ENCODE measurements at places on chromosomes 7 and 10.

- DNase-seq: no peak
Measured at GRCh38 chr10:8712656-8713055, 658.2 kb downstream of the GATA3 start.

DNA sequence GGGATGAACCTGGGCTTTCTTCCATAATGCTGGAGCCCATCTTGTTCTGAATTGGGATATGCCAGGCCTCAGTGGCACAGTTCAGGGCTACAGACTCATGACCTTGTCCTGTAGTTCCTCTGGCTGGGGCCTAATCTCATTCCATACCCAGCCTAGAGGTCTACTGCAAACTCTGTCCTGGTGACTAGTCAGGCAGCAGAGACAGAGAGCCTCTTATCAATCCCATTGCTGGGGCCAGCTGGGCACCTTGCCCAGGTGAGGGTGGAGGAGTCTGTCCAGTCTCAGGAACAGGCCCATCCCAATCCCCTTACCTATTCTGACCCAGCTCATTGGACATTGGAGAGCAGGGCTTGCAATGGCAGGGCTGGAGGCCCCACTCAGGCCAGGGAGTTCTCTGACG, 28.0 kb upstream of the COMTD1 start:
- no peak for DNase-seq

DNA sequence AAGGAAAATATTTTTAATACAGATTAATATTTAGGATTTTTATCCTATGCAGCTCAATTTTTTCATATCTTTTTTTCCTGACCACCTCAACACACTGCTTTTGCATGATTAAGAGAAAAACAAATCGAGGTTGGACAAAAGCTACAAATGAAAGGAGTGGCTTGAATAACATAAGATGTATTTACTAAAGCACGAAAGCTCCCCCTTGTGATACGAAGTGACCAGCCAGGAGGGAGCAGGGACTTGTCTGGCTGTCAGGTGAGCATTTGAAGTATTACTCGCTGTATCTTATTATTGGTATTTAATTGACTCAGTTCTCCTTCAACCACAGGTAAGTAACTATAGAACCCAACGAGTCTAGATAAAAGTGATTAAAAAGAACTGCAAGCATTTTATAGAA, 265.2 kb upstream of the PHF14 start:
- no peak for DNase-seq

DNA sequence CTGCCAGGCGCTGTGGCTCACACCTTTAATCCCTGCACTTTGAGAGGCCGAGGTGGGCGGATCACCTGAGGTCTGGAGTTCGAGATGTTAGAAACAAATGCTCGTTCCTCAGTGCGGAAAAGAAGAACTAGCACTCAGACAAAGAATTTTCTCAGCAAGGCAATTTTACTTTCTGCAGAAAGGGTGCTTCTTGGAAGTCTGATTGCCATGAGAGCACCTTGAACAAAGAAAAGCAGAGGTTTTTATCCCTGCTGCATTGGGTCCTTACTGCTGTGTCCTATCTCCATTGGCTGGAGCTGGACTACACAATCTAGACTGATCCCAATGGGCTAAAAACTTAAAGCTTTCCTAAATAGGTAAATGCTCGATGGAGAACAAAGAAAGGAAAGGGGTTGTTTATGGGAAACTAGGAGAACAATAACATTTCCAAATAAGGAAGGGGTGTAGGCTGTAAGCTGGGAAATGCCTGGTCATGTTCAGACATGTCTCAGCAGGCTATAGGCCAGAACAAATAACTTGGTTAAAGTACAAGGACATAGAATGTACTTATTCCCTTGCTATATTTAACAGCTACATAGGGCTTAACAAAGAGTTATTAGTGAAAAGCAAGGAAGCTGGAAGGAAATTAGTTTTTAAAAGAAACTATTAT, 26.1 kb upstream of the ACTR3B start:
- no peak for DNase-seq

GRCh38 chr7:12581897-12582296, 11.4 kb downstream of the SCIN start:
- DNase-seq: no peak

DNA sequence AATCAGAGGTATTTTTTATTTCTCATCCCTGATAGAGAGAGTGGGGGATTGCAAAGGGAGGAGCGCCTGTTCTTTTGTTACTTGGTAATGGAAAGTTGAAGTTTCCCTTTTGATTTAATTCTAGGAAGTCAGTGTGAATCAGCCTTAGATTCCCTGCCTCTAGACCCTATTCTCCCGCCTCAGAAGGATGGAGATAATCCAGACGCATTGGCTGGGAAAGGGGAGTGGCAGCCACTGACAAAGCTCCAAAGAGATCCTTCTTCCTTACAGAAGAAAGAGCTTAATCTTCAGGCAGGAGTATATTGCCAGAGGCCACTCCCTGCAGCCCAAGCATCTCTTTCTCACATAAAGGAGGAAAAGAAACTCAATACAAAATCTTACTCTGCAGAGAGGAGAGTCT, 122.3 kb upstream of the GALNT17 start:
- no peak for DNase-seq

GRCh38 chr10:13899941-13900340, 313.2 kb downstream of the PRPF18 start:
- DNase-seq: no peak

- DNase-seq: no peak
Measured at GRCh38 chr7:171912-172515, 20.4 kb upstream of the FAM20C start.

DNA sequence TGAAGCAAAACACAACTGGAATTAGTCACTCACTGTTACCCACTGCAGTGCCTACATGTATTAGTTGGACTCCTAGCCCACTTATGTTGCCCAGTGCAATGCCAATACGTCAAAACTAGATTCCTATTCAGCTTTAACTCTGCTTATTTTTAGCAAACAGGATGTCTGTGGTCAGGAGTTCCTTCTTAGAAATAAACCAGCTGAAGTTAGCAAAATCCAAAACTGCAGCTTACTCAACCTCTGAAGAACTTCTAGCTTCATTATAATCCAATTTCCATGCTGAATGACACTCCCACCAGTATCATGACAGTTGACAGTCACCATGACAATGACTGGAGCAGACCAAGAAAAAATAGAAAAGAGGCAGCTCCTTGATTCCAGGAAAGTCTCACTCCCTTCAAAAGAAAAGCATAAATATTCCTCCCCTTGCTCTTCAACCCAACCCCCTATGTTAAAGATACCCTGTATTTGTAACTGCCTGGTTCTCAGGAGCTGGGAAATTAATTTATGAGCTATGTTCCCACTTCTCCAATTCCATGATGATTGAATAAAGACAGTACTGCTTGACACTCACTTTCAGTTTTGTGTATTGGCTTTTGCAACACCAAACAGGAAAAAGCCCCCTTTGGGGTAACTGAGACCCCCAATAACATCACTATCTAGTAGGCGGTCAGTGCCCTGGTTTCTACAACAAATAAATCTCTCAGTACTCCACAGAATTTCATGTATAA, 327.4 kb downstream of the SORCS1 start:
- DNase-seq: no peak

DNA sequence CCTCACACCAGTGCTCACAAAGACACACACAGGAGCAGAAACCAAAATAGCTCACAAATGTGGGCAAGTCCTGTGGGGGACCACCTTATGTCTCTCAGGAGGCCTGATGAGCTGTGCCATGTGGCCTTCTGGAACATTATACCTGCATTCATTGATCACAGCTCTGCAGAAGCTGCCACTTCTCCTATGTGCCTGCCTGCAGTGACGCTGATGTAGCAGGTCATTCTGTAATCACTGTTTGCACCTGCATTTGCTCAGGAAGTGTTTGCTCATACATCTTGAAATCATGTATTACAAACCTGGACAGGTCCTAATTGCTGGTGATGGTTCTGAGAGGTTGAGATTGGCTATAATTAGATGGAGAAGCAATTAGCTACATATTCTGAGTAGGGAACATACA, 310.2 kb downstream of the AUTS2 start:
- DNase-seq: no peak

DNA sequence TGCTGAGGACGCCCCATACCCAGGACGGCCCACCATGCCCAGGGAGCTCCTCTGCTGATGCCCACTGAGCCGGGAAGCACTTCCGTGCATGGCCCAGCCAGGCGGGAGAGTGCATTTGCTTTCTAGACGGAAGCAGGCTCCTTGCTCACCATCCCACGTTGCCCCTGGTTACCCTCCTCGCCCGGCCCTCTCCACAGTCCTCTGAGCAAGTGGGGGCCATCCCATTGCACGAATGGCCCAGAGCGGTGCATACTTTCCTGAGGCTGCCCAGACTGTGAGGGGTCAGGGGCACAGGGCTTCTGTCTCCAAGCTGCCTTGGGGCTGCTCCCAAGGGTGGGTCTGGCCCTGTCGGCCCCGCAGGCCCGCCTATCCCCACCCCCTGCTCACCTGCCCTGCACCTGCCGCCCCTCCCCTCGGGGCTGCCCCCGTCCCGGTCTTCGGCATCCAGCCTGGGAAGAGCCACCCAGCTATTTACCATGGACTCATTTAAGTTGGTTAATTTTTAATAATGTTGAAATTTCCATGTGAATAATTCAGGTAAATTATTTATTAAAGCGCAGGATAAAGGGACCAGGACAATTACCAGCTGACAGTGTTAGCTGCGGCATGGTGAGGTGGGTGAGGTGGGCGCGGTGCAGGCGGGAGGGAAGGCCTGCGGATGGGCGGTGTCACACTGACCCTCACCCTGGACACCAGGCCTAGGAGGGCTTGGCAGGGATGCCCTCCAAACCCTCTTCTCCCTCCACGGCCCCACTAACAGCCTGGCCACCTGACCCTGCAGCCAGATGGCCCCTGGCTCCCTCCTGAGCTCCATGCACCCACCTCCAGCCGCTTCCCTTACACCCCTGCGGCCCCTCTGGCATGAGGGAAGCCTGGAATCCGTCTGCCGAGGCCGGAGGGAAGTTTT, 104.4 kb downstream of the MICALL2 start:
- no peak for DNase-seq

DNA sequence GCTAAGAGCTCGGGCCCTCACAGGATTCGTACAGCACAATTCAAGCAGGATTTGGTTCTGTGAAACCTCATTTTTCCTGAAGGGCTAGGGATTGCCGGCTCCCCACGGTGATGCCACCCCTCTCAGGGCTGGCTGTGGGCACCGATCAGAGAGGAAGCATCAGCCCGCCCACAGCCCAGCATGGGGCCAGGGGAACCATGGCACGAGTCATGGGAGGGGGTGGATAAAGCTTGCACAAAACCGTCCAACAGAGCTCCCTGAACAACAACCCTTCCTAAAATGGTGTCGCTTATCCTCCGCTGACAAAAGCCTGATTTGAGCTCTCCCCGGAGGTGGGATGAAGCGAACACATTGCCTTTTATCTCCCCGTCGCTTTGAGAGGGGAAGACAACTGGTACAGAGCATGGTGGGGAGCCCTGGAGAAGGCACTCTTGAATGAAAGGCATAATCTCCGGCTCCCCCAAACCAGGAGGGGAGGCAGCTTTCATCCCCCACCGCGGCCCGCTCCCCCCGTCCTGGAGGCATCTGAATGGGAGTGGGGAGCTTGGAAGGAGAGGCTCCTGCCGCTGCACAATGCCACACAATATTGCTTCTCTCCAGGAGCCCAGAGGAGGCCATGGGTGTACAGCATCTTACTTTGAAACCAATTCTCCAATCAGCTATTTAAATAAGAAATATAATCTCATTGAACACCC, 144.0 kb downstream of the RPS24 start:
- no peak for DNase-seq

DNA sequence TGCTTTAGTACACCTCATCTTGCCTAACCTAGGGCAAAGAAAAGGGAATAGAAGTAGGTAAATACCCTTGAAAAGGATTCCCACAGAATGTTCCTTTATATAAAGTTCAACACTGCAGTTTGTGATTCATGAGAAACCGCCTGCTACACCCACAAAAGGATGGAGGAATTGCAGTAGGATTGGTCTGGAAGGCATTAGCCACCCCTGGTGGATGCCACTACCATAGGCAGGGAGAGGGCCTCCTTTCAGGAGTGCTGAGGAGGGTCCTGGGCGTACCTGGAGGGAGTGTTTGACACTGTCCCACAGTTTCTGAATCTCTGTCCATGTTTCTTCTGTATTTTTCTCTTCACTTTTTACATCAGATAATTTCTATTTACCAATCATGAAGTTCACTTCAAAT, 221.8 kb upstream of the TMEM72 start:
- no peak for DNase-seq

GRCh38 chr10:86090807-86091206, 275.8 kb downstream of the GRID1 start:
- DNase-seq: no peak

GRCh38 chr10:78491812-78492211, 458.1 kb downstream of the RPS24 start:
- no peak for DNase-seq

DNA sequence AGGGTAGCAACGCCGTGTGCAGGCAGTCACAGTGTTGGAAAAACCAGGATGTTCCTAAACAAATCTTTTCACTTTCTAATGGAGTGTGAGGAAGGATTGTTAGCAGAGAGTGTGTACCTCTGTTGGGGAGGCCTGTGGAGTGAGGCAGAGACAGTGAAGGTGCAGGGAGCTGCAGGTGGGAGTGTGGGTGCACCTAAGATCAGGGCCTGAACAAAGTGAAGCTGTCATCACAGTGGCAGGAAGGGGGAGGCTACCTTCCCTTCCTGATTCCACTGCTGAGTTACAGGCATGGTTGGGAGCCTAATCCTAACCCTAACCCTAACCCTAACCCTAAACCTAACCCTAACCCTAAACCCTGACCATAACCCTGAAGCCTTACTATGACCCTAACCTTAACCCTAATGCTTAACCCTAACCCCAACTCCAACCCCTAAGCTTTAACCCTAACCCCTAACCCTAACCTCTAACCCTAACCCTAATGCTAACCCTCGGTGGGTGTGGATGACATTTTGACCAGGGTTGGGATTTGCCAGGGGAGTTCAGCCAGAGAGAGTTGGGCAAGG, 158.8 kb upstream of the KLF6 start:
- DNase-seq: no peak

- no peak for DNase-seq
Measured at GRCh38 chr7:7173956-7174632, 8.2 kb upstream of the C1GALT1 start.

DNA sequence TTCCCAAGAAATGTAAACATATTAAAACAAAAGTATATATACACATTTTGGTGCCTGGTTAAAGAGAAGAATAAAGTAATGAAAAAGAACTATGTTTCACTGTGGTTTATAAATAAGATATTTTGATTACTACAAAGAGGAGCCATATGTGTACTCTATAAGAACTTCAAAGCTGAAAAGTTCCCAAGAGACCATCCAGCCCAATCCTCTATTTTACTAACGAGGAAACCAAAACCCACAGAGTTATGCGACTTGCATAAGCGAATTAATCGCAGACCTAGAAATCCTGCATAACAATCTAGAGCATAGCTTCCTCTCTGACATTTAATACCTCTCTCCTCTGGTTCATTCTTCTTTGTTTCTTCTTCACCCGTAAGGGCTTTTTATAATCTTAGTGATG, 937.1 kb downstream of the CNTNAP2 start:
- no peak for DNase-seq

GRCh38 chr7:106143711-106144337, 31.7 kb upstream of the SYPL1 start:
- DNase-seq: no peak

DNA sequence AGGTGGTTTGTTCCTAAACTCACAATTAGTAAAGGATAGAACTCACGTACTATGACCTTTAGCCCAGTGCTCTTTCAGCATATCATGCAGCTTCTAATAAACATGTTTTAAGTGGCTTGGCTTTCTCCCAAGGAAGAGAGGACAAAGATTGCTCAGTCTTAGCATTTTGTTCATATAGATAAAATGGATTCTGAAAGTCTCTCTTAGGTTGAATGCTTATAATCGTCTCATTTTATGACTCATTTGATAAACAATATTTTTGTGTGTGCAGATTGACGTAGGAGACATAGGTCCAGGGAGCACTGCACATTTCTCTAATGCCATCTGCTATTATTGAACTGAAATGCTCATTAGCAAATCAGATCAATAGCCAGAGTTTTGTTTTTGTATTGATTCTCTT, 44.8 kb downstream of the GNAT3 start:
- no peak for DNase-seq
